ENCODE measurements at places on chromosomes 2 and 18.

DNA sequence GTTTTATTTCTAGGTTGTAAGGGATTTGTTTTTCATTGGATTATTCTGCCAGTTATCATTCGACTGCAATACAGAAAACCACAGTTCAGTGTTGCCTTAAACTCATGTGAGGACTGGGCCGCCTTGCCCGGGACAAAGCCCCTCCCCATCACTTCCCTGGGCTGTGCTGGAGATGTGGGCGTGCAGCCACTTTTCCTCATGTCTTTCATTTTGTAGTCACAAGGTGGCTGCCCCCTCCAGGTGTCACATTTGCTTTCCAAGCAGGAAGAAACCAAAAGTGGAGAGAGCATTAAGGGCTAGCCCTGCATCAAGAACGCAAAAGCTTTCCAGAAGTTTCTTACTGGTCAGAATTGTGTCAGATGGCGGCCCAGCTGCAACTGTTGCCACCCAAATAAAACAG, 492.5 kb upstream of the ID2 start:
- DNase-seq: no peak

DNA sequence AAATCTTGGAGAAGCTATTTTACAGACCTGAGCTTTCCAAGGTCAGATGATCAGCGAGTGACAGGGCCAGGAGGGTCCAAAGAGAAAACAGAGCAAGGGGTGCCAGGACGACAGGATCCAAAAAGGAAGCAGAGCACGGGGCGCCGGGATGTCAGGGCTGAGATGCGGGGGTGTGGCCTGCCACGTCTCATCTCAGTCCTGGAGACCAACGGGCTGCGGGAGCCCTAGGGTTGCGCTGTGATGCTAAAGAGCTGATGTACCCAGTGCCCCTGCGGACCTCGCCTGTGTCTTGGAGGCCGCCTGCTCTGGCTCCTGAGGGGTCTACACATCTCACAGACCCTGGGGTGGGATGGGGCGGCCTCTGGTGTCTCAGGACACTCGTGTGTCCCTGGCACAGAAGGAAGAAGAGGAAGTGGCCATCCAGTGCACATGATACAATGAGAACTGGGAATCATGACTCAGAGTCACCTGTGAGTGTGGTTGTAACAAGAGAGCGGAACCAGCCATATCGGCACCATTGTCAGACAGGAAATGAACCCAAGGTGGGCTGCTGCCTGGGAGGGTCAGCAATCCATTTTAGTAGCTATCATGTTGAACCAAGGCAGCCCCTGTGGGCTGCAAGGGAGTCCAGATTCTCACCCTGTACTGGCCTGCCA, 97.8 kb downstream of the MYT1L start:
- DNase-seq: no peak

DNA sequence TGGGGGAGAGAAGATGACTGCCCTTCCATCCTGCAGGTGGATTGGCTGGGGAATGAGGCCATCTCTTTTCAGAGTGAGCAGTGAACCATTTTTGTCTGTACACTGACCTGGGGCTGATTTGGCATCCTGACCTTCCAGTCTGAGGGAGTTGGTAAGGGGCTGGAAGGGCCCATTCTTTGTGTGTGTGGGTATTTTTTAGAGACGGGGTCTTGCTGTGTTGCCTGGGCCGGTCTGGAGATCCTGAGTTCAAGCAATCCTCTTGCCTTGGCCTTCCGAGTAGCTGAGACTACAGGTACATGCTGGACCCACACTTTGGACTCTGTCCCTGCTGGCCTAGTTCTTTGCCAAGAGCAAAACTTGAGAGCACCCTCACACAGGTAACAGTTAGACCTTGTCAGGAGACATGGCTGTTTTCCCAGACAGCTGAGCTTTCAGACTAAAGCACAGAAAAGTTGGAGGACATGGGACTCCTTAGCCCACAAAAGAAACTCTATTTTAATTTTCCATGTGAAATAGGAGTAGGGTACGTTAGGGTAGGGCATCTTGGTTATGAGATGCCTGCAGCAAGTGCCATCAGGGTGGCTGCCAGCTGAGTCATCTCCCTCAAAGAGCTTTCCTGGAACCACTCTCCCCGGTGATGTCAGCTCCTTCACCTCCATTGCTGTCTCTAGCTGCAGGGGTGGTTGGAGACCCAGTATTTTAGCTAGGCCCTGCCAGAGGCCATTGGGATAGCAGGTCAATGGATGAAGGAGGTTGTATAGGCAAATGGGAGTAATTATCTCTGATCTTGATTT, 60.7 kb downstream of the DGKD start:
- DNase-seq: peak; percentile 34

DNA sequence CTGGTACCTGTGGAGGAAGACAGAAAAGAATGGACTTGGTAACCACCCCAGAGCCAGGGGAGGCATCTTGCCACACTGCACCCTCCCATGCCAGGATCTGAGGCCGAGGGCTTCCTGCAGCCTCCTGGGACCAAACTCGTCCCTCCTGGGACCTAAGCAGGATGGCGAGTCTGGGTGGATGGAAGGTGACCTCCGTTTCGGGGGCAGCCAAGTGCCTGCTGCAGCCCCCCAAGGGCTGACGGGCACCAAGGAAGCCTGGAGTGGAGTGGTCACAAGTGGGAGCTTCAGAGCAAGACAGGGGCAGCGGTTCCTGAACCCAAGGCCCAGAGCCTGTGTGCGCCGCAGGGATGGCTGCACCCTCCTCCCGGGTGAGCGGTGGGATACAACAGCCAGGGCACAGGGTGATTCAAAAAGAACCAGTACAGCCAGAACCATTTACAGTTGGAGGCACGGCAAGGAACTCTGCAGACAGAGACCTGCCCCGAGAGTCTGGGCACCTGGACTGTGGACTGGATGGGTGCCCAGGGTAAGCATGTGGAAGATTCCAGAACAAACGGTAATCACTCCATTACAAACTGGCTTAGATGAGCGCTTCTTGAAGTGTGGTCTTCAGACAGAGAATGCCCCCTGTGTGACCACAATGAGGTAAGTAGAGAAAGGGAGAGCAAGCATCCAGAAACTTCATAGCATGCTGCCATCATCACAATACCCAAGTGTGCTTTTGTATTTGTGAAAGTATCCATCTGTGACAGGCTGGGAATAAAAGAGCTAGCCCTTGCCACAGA, 12.1 kb downstream of the HS1BP3 start:
- no peak for DNase-seq

GRCh38 chr2:238703436-238703835, 144.4 kb upstream of the TWIST2 start:
- DNase-seq: no peak

Data from Calu3 (cell line).